ENCODE measurements at places on chromosomes 13 and 19. TPM values are rescaled to one million over a fixed set of nuclear protein-coding genes. Genes with fewer than 3 reads are reported as not detected.

SOX1 gene
- not detected for total RNA-seq

C19orf67 gene
- total RNA-seq, result not detected

METTL21C gene
- not detected for total RNA-seq

EMP3 gene
- 462 TPM for total RNA-seq

DAND5 gene
- total RNA-seq, result not detected

CDC34 gene
- 107 TPM for total RNA-seq

PSG3 gene
- total RNA-seq, result 0.17 TPM

RNASEH2B gene
- 27.1 TPM for total RNA-seq

ZNF837 gene
- total RNA-seq, result 1.7 TPM

RASGRP4 gene
- total RNA-seq, result 0.07 TPM

PBX4 gene
- total RNA-seq, result 1.4 TPM
